ENCODE measurements at places on chromosomes 2 and 18. TPM values are rescaled to one million over a fixed set of nuclear protein-coding genes. Genes with fewer than 3 reads are reported as not detected.

MBP gene
- polyA plus RNA-seq = 69.2 TPM

RGPD4 gene
- polyA plus RNA-seq = not detected

SEPTIN2 gene
- polyA plus RNA-seq = 177 TPM

TMEM200C gene
- not detected for polyA plus RNA-seq

NCOA1 gene
- polyA plus RNA-seq = 12.3 TPM

CCDC68 gene
- not detected for polyA plus RNA-seq

CNTNAP5 gene
- polyA plus RNA-seq = not detected

ACOXL gene
- polyA plus RNA-seq = not detected

DNA sequence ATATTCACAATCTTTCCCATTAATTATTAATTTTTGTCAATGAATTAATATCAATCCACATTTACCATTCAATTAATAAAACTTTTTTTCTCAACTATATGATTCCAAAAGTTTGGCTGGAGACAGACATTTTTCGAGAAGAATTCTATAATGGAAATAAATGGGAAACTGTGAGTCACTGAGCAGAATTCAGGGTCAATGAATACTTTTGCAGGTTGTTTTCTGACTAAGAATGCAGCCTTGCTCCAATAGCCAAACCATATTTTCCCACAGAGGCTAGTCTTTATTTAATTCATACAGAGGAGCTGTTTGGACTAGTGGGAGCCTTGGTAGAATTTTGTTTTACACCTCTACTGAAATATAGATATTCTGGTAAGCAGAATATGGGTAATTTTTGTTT, 82.3 kb downstream of the ARHGAP28 start:
- no peak for DNase-seq

DNA sequence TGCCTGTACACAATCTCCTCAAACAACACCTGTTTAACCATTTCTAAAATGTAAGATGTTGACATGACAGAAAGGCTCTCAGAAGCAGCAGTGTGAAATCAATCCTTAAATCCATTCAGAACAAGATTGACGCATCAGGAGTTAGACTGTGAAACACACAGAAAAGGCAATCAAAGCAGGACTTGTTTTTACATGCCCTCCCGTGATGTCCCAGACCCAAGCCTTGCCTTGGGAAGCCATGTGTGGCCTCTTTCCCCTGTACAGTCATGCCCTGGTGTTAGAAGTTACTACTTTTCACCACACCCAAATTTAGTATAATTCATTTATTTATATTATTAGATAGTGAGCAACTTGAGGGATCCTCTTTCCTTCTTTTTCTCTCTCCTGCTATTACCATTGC, 115.7 kb downstream of the NCKAP5 start:
- no peak for DNase-seq

GRCh38 chr2:177295484-177295883, 31.0 kb upstream of the NFE2L2 start:
- no peak for DNase-seq

DNA sequence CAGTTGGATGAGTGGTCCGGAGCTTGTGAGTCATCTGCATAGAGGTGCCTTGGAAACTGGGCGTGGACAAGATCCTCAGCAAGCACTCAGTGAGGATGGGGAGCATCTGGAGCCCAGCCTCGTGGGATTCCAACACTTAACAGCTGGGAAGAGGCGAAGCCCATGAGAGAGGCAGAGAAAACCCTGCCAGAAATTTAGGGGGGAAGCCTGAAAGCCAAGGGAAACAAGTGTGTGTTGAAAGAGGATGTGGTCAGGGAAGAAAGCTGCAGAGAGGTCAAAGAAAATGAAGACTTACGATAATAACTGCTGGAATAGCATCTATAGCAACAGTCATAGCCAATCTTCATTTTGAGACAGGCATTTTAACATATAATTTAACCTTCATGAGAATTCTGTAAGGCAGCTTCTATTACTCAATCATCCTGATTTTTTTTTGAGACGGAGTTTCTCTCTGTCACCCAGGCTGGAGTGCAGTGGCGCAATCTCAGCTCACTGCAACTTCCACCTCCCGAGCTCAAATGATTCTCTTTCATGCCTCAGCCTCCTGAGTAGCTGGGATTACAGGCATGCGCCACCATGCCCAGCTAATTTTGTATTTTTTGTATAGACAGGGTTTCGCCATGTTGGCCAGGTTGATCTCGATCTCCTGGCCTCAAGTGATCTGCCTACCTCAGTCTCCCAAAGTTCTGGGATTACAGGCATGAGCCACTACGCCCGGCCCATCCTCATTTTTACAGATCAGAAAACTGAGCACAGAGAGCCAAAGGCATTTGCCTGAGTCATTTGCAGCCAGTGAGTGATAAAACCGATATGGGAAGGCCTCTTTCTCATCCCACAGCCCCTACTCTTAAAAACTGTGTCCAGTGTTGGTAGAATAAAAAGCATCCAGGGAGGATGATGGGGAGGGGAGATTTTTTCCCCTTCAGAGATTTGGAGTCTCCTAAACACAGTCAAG, 214.4 kb upstream of the EPAS1 start:
- no peak for DNase-seq

- no peak for DNase-seq
Observed at GRCh38 chr2:168241208-168241607, 6.2 kb downstream of the STK39 start.

DNA sequence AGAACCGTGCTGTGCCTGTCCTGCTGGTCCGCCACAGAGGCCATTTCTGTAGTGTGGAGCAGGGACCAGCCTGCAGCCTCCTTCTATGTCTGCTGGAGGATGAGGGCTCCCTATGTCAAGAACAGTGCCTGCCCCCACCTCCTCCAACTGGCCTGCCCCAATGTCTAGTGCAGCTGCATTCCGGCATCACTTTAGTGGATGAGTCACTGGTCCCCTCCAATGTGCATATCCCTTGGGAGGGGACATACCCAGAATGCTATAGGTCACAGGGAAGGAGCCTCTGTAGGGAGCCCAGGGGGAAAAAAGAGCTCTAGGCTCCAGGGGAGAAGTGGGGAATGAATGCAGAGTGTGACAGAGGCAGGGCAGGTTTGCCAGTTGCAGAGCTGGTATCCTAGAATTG, 219.6 kb downstream of the CELF4 start:
- DNase-seq = no peak

DNA sequence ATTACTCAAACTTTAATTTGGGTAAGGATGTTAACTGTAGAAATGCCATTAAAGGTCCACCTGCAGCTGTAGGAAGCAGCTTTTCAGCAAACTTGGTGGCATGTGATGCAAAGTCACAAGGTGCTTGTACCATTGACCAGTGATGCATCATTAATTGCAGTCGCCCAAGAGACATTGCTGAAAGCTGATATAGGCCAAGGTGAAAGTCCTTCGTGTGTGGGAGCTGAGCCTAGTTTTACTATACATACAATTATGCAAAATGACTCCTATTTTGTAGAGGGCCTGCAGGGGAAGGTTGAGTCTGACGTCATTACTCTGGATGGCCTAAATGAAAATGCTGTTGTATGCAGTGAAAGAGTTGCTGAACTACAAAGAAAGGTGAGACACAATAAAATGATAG, 40.5 kb downstream of the ALMS1 start:
- no peak for DNase-seq

- no peak for DNase-seq
Observed at GRCh38 chr2:230542751-230543150, 126.8 kb downstream of the SP100 start.

DNA sequence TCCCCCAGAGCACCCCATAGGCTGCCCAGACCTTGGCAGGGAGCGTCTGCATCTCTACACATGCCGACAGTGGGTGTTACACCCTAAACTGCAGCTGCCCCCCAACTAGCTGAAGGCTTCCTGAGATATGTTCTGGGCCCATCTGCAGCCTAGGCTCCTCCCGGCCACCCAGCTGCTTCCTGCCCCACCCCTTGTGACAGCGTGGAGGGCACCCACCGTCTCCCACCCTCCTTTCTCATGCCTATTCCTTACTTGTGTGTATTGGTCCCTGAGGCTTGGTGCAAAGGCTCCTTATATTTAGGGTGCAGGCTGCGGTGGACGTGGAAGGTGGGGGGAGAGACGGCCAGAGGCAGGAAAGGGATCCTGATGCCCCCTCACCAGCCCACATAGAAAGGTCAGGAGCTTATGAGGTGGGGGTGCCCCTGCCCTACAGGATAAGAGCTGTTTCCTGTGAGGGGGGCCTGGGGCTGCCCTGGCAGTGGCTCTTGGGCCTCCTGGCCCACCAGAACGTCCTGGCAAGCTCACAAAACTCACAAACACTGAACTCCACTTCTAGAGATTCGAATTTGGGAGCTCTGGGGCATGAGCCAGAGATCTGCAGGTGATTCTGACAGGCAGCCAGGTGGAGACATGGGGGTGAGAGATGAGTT, 7.3 kb upstream of the PROM2 start:
- DNase-seq = no peak

GRCh38 chr18:45014047-45014501, 333.4 kb downstream of the SETBP1 start:
- DNase-seq = no peak

DNA sequence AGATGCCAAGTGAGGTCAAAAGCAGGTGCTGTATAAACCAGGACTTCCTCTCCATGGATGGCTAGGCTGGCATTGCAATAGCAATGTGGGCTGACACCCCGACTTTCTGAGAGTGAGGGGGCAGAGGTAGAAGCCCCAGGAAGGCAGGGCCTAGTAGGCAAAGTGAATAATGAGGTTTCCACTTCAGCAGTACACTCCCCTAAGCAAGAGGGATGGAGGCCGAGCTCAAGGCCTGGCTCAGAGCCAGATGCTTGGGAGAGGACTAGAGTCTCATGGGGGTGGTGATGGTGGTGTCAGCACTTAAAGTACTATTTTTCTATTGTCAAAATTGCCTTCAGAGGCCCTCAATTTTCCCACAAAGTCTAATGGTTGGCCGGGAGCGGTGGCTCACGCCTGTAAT, 41.6 kb upstream of the HK2 start:
- DNase-seq = no peak

GRCh38 chr18:45104049-45104395, 423.3 kb downstream of the SETBP1 start:
- DNase-seq = no peak

DNA sequence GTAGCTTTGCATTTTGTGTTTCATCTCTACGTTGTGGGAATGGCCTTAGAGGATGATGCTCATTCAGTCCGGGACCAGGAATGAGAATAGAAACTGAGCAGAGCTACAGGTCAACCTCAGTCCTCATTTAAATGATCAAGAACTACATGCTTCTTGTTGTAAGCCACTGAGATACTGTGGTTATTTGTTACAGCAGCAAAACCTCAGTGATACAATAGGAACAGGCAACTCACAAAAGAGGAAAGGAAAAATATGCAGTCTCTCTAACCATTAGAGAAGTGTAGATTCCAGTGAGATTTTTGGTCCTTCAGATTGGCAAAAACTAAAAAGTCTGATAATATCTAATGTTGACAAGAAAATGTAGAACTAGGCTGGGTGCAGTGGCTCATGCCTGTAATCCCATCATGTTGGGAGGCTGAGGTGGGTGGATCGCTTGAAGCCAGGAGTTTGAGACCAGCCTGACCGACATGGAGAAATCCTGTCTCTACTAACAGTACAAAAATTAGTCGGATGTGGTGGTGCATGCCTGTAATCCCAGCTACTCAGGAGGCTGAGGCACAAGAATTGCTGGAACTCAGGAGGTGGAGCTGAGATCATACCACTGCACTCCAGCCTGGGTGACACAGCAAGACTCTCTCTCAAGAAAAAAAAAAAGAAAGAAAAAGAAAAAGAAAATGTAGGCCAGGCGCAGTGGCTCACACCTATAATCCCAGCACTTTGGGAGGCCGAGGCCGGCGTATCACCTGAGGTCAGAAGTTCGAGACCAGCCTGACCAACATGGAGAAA, 13.3 kb downstream of the CHCHD5 start:
- DNase-seq = no peak

- DNase-seq = no peak
Observed at GRCh38 chr2:230619491-230619890, 93.2 kb upstream of the CAB39 start.

DNA sequence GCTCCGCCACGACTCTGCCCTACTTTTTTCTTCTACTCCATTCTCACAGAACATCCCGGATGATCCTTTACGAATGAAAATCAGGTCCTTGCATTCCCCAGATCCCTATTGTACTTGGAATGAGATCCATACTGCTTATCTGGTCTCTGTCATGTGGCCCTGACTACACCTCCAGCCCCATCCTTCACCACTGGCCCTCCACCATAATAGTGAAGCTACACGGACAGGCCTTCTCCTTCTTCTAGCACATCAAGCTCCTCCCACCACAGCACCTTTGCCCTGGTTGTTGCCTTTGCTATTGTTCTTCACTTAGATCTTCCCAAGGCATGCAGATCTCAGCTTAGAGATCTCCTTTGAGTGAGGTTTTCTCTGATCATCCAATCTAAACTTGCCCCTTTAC, 20.1 kb upstream of the RMDN2 start:
- no peak for DNase-seq

- no peak for DNase-seq
Observed at GRCh38 chr2:199940373-199940772, 14.9 kb downstream of the TYW5 start.
